AML-193 (cell line): ENCODE measurements at places on chromosomes 2 and 18.
A peak's percentile ranks its signal among the peaks of the same experiment; 100 is the strongest.

DNA sequence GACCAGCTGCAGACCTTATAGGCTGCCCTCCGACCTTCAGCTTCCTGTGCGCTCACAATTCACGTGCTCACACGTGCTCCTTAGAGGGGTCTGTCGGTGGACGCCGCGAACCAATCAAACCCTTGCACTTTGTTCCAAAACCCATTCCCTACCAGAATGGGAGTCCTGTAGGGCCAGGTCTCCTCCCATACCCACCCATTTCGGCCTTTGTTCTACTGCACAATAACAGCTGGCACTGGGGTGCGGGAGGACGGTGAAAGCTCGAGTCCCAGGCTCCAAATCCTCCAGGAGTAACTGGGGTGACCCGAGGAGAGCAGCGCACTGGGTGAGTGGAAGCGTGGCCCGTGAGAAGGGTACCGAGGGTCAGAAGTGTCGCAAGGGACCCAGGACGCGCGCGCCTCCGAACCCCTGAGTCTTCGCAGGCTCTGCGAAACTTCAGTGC lies 13.0 kb downstream of the SIX3 start:
- no peak for DNase-seq

GRCh38 chr2:28185891-28186290 lies 206.8 kb upstream of the FOSL2 start:
- DNase-seq, result no peak

DNA sequence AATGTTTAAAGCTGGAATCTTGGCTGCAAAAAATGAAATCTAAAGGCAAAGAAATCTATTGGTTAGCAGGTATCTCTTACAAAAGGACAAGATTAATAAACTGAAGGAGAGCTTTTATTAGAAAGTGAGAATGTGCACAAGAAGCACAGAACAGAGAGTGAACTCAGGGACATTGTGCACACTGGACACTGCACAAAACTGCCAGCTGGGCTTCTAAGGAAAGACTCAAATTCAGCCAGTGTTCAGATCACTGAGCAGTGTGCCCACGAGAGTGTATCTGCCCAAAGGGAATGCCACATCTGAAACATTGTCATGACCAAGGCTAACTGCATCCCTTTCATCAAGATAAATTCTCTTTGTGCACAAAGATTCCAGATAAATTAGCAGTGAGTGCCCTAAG lies 129.7 kb upstream of the KCNH7 start:
- DNase-seq, result no peak

- DNase-seq, result no peak
These were observed 174.1 kb downstream of the NOL4 start for GRCh38 chr18:34050661-34051060.

GRCh38 chr2:168541858-168542257 lies 85.8 kb downstream of the CERS6 start:
- DNase-seq, result no peak

DNA sequence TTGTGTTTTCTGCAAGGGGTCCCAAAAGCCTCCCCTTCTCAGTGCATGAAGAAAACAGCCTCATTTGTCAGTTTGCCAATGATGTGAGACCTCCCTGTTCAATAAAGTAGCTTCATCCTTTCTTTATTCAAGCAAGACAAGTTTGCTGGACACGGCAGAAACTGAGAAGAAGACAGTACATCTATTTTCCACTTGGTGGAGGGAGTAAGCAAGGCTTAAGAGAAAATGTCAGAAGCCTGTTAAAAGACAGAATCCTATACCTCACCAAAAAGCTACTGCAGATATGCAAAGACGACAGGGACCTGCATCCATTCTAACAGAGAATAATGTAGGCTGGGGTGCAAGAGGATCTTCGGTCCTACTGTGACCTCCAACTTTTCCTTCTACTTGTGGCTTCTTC lies 506.8 kb upstream of the VRK2 start:
- DNase-seq, result no peak

- DNase-seq, result no peak
These were observed 38.7 kb upstream of the ATL2 start for GRCh38 chr2:38415728-38416291.

GRCh38 chr2:76599732-76600368 lies 889.1 kb upstream of the GCFC2 start:
- DNase-seq, result peak; percentile 75

DNA sequence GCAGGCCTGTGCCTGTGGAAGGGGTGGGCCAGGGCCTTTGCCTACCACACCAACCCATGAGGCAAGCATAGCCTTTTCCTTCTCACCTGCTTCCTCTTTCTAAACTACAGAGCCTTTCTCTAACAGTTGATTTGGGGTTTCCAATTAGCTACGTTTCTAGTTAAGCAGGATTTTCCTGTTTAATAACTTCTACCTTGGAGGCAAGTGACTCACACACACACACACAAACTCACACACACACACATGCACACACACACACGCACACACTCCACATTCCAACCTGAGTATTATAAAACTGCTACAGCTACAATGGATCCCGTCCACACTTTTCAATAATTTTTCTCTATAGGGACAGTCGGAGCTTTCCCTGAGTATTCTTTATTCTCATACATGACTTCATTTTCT lies 84.9 kb downstream of the SOX11 start:
- no peak for DNase-seq

GRCh38 chr2:38259311-38259710 lies 117.8 kb downstream of the ATL2 start:
- DNase-seq, result no peak

DNA sequence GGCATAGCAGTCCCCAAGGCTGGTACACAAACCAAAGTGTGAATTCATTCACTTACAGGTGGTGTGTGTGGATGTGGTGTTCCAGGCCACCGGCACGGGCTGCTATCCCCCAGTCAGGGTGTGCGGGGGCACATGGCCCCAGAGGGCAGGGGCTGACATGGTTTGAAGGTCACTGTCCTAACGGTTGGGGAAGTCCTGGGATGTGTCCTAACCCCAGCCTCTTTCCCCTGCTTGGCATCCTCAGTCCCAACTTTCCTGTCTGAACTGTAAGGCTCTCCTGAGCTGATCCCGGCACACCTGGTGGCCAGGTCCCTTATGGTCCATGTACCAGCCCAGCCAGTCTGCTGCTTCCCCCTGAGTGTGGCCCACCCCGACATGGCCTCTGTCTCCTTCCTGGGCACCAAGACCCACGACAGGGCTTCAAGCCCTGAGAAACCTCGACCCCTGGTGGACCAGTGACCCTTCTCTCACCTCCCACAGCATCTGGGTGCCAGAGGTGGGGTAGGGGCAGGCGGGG lies 2.4 kb upstream of the TMEM185B start:
- DNase-seq, result no peak

DNA sequence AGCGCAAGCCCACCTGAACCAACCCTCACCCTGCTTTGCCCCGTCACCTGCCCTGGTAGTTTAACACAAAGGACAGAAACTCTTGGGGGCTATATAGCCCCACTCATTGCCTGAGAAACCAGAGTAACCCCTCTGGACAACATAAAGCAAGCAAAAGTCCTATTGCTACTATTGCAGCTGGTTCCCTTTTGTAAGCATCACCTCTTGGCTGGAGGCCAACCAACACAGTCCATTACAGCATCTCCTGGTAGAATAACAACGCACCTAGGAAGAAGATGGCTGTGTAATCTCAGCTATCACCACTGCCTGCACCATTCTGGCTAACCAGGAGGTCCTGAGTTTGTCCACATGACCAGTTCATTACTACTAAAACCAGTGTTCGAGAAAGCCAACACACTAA lies 36.4 kb downstream of the FLACC1 start:
- no peak for DNase-seq

DNA sequence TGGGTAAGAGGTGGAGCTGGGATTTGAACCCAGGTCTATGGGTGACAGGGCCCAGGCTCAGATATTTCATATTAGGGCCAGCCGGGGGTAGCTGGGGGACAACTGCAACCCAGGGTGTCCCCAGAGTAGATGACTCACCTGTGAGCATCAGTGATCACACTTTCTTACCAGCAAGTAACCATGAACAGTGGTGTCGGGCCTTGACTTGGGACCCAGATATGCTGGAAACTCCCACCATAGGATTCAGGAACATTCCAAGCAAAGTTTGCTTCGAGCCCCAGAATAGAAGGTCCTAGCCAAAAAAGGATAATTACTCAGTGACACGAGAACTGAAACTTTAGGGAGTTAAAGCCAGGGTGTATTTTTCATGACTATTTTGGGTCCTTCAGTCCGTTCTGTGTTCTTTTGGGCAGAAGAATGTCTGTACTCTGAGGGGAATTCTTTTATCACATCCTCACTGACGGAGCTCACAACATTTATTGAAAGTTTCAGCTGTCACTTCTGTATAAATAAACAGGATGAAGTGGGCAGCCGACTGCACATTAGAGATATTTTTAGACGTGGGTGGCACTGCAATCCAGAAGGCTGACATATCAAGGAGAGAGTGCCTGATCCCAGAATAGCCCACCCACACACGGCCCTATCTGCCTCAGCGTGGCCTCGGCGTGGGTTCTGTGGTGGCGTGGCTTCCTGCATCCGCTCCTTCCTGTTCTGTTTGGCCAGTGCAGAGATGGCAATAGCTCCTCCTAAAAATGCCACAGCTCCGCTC lies 45.6 kb downstream of the RAMP1 start:
- DNase-seq, result no peak

GRCh38 chr2:124283096-124283495 lies 258.0 kb downstream of the CNTNAP5 start:
- DNase-seq, result no peak

- no peak for DNase-seq
These were observed 13.7 kb downstream of the RBBP8 start for GRCh38 chr18:22946846-22947245.

DNA sequence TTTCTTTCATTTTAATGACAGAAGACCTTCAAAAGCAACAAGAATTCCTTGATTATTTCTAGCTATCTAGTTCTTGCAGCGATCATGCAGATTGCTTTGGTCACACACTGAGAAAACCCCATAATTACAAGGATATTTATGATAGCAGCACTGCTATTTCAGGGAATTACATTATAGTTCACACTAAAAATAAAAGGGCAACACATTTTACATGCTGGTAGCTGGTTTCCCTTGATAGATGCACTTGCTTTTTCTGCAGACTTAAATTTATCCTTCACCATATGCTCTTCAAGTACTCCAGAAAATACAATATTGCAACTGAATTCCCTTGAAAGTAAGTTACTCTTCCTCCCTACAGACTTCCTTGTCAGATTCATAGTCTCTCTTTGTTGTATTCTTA lies 751.1 kb downstream of the CCDC85A start:
- no peak for DNase-seq

DNA sequence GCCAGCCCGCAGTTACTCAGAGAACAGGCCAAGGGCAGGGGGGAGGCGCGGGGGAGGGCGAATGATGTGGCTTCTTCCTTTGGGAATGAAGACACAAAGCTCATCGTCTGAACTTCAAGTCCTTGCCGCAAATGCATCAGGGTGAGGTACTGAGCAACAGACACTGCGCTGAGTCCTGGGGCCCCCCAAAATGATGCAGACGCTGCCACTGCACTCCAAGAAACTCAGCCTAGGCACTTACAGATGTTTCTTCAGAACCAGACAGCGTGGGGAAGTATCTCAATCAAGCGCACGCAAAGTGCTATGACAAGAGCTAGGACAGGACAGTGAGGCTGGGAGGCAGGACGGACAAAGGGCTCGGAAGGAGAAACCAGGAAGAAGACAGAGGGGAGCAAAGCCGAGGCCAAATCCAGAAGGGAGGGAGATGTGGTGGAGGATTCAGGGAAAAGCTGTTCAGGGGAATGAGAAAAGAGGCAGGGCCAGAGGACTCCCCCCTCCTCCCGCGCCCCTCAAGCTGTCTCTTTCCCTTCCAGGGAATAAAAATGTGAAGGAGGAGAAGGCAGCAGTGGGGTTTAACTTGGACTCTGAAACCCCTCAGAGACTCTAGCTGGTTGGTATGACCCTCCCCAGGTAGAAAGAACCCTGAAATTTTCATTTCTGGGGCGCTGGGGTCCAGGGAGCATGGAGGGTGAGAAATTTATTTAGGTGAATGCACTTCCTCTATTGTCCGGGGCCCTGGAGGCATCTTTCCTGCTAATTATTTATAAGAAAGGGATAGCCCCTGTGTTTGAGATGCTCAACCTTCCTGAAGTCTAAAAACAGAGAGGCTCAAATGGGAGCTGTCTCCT lies 34.9 kb downstream of the CIB4 start:
- no peak for DNase-seq

DNA sequence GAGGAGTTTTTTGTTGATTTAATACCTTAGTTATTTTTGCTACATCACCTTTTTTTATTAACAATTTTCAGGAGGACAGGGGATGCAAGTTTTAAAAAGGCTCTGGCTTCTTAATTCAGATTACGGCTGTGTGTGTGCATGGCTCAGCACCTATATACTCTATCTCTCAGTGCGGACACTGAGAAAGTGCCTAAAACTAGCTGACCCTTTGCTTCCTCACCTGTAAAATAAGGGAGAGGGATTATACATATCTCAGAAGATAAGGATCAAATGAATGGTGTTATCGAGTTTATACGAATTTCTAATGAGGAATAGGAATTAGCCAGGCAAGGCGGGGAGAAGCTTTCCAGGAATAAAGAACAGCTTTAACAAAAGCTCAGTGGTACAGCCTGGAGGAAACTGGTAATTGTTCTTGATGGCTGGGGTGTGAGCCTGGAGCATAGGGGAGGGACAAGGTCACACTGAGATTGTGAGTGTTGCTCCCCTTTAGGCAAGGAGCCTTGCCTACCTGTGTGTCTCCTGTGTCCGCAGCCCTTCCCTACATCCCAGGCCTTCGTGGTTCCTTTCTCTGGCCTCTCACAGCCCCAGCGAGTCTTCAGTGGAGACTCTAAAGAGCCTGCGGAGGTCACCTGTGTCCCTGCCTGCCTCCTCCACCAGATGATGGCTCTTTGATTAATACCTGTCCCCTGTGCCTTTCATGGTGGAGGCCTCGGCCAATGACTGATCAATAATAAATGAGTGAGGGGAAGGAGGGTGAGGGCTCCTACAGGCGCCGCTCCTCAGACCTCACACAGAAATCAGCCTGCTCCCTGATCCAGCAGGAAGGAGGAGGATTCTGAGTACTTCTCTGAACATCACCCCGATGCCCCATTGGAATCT lies 92.7 kb downstream of the DDX1 start:
- DNase-seq, result no peak

DNA sequence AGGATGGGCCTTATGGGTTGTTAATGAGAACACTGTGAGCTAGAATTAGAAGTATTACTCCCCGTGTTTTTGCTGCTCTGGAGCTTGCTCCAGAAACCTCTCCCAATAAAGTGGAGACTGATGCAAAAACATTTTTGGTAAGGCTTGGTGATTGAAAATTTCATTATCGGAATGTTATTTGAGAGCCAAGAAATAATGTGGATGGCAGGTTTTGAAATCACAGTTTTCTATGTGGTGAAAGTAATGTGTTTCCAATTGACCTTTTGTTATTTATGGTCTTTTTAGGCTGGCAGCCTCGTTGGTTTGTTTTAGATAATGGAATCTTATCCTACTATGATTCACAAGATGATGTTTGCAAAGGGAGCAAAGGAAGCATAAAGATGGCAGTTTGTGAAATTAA lies 5.1 kb downstream of the PLEKHA3 start:
- no peak for DNase-seq

GRCh38 chr2:149170156-149170555 lies 131.7 kb downstream of the LYPD6B start:
- no peak for DNase-seq
